HFFc6 (cell line): ENCODE measurements at places on chromosomes 4 and X. TPM values are rescaled to one million over a fixed set of nuclear protein-coding genes. Genes with fewer than 3 reads are reported as not detected.

DNA sequence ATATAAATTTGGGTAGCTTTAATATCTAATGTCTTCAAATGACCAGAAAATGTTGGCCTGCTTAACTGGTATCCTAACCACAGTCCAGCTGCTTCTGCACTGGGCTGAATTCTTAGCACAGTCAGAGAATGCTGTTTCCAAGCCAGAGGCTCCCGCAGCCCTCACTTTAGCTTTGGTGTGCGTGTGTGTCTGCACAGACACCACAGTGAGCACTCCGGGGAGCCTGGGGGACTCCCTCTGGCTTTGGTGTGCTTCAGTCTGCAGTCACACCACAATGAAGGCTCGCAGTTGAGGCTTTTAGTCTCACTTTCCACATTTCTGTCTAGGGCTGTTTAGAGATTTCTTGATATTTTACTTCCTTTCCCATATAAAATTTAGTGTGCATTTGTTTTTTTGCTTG is 53.6 kb downstream of the APOO start:
- H3K27me3 ChIP-seq = no peaks in the 10 kb centered on the region
- no peaks in the 10 kb centered on the region for H3K36me3 ChIP-seq
- H3K4me3 ChIP-seq = no peak overlapping the region
- DNase-seq = no peak
- no peak overlapping the region for H3K27ac ChIP-seq

DNA sequence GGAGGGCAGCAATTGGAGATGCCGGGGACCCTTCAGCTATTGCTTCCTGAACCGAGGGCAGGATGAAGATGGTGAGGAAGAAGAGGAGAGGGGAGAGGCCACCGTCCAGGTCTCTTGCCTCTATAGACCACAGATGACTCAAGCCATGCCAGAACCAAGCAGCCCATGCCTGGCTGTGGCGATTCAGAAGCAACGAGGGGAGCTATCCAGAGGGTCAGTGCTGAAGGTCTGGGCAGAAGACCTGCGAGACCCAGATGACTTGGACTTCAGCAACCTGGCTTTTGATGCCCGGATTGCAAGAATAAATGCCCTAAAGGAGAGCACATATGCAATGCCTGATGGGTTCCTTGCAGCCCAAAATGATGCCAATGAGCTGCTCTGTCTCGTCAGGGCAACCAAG is 70.2 kb upstream of the PRPS2 start:
- H3K27me3 ChIP-seq = peaks cover 3% of the 10 kb centered on the region
- no peaks in the 10 kb centered on the region for H3K4me1 ChIP-seq
- no peaks in the 10 kb centered on the region for H3K36me3 ChIP-seq
- H3K27ac ChIP-seq = no peak overlapping the region
- DNase-seq = no peak

GRCh38 chr4:149279776-149280175 is 535.9 kb downstream of the IQCM start:
- no peaks in the 10 kb centered on the region for H3K36me3 ChIP-seq
- no peaks in the 10 kb centered on the region for H3K4me1 ChIP-seq
- no peak overlapping the region for H3K4me3 ChIP-seq
- no peak overlapping the region for H3K27ac ChIP-seq
- no peak for DNase-seq

- H3K27me3 ChIP-seq = no peaks in the 10 kb centered on the region; the same call in 1 of the 2 replicates
- no peak overlapping the region for H3K4me3 ChIP-seq
- H3K27ac ChIP-seq = peak overlapping the region; percentile 53; the same call in 1 of the 2 replicates
- no peaks in the 10 kb centered on the region for H3K36me3 ChIP-seq
- peak; percentile 3 for DNase-seq
- peaks cover 30% of the 10 kb centered on the region for H3K4me1 ChIP-seq
Observed at GRCh38 chrX:16828124-16828908, 41.8 kb downstream of the RBBP7 start.

DNA sequence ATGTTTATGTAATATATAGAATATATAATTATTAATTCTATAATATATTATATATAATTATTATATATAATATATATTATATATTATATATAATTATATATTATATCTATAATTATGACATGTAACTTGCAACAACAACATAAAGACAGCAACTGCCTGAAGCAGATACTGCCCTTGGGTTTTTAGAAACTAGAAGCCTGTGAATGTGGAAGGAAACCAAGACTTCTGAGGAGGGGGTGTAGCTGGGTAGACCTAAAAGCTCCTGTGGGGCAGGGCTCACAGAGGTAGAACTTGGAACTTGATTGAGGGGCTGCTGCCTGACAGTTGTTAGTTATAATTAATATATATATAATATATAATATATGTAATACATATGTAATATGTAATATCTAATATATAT is 167.2 kb upstream of the SLIT2 start:
- no peaks in the 10 kb centered on the region for H3K4me1 ChIP-seq
- no peak for DNase-seq
- no peaks in the 10 kb centered on the region for H3K27me3 ChIP-seq
- H3K36me3 ChIP-seq = no peaks in the 10 kb centered on the region

- DNase-seq = no peak
- H3K36me3 ChIP-seq = no peaks in the 10 kb centered on the region
- H3K4me3 ChIP-seq = no peak overlapping the region
- no peak overlapping the region for H3K27ac ChIP-seq
- peaks cover 26% of the 10 kb centered on the region for H3K4me1 ChIP-seq
Observed at GRCh38 chr4:186984105-186984644, 260.5 kb upstream of the FAT1 start.

DNA sequence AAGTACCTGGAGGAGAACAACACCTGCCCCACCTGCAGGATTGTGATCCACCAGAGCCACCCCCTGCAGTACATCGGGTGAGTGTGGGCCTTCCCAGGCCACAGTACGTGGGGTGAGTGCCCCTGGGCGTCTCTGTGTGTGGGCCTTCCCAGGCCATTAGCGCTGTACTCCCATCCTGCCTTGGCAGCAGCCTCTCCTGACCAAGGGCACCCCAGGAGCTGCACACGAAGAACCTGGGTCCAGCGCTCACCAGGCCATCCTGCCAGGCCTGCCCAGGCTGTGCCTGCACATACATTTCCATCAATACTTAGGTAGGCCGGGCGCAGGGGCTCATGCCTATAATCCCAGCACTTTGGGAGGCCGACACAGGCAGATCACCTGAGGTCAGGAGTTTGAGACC is 29.3 kb downstream of the PCGF3 start:
- H3K4me1 ChIP-seq = no peaks in the 10 kb centered on the region
- H3K4me3 ChIP-seq = no peak overlapping the region
- no peaks in the 10 kb centered on the region; the same call in 1 of the 2 replicates for H3K27me3 ChIP-seq
- no peak overlapping the region for H3K27ac ChIP-seq
- H3K36me3 ChIP-seq = peaks cover 30% of the 10 kb centered on the region
- no peak for DNase-seq

DNA sequence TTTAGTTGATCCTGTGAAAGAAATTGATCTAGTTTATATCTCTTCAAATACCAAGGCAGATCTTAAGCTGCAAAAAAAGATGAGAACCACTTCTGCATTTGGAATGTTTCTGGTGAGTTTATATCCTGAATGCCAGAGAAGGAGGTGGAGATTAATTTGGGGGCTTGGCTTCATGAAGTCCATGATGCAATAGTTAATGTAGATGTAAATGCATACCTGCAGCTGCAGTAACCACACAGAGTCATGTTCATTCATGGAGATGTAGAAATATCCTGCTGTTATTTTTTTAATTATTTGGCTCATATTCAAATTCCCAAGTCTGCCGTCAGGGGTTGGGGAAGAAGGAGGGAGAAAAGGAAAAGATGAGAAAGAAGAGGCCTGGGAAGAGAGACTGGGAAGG is at the start of gene SULT1E1:
Gene SULT1E1 (minus strand): TSS at position 94 of the 400 bp plus-strand sequence. CDS start 2,501 bp downstream, outside the sequence.
- H3K27me3 ChIP-seq = no peaks in the 10 kb centered on the region
- no peaks in the 10 kb centered on the region for H3K36me3 ChIP-seq
- DNase-seq = no peak
- H3K4me3 ChIP-seq = no peak within 1 kb of the TSS
- no peaks in the 10 kb centered on the region for H3K4me1 ChIP-seq
- H3K27ac ChIP-seq = no peak within 1 kb of the TSS

DNA sequence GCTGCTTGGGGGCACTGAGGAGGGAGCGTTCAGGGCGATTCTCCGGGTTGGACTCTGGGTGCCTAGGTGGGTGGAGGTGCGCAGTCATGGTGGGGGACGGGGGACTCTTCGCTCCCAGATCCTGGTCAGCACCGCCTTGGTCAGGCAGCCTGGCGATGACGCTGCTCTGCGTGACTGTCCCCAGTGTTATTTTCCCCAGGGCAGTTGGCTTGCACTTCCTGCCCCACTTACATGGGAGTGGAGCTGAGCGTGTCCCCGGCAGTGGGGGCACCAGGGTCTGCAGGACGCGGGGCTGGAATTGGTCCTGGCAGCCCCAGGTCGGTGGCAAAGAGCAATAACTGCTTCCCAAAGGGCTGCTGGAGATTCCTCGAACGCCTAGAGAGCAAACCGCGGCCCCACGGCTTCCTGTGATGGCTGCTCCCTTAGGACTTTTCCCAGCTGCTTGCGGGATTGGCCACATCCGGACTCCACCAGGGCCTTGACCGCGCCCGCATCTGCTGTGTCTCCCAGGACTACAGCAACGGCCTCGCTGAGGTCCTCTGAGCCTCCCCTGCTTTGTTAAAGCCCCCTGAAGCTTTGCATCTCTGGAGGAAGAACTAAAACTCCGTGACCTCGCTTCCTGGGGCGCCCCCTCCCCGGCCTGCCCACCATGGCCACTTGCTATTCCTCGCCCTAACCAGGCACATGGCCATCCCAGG is 35.3 kb upstream of the GPR78 start:
- peaks cover 24% of the 10 kb centered on the region for H3K4me1 ChIP-seq
- H3K36me3 ChIP-seq = no peaks in the 10 kb centered on the region; the same call in 1 of the 2 replicates
- no peak overlapping the region for H3K27ac ChIP-seq

GRCh38 chr4:72111863-72112262 is 80.1 kb downstream of the NPFFR2 start:
- H3K27me3 ChIP-seq = no peaks in the 10 kb centered on the region
- no peaks in the 10 kb centered on the region; the same call in 1 of the 2 replicates for H3K36me3 ChIP-seq
- H3K4me3 ChIP-seq = no peak overlapping the region
- no peak overlapping the region for H3K27ac ChIP-seq
- no peaks in the 10 kb centered on the region for H3K4me1 ChIP-seq
- DNase-seq = no peak

- no peaks in the 10 kb centered on the region for H3K36me3 ChIP-seq
- H3K4me3 ChIP-seq = no peak overlapping the region
- H3K4me1 ChIP-seq = peaks cover 12% of the 10 kb centered on the region
- no peak overlapping the region for H3K27ac ChIP-seq
- no peaks in the 10 kb centered on the region for H3K27me3 ChIP-seq
Observed at GRCh38 chrX:102627640-102628039, 23.6 kb upstream of the GPRASP1 start.

Gene CDKL2
- 0.18 to 0.30 TPM (median 0.23 TPM) in 3 replicates for total RNA-seq

Gene SMIM10
- 5.3 to 6.4 TPM (median 6.1 TPM) in 3 replicates for total RNA-seq

Gene FAM9B
- not detected in 3 replicates for total RNA-seq

Gene HSPA4L
- 5.3 to 7.9 TPM (median 5.9 TPM) in 3 replicates for total RNA-seq

Gene TMPRSS11A
- total RNA-seq = not detected in 3 replicates

Gene SLC26A1
- 0.59 TPM in 1 of 3 replicates, not detected in the others for total RNA-seq

Gene GAGE1
- not detected in 3 replicates for total RNA-seq

Gene NPFFR2
- not detected in 3 replicates for total RNA-seq
